ENCODE measurements at places on chromosomes 4 and X.

DNA sequence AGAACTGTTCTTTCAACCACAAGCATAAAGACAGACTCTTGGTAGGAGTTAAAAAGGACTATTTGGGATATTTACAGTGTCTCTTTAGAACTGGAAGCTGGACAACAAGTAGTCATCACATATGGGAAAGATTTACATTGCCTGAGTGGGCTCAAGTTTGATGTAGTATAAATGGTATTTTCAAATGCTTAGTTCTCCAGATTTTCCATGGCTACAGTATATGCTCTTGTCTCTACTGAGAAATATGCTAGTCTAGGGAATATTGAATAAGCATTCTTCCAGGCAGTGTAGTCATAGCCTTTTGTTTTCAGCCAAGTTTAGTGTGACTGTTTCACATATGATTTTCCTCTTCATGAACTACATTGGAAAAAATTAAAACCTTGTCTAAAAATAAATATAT is 315.6 kb downstream of the ARHGAP24 start:
- no peak for DNase-seq

DNA sequence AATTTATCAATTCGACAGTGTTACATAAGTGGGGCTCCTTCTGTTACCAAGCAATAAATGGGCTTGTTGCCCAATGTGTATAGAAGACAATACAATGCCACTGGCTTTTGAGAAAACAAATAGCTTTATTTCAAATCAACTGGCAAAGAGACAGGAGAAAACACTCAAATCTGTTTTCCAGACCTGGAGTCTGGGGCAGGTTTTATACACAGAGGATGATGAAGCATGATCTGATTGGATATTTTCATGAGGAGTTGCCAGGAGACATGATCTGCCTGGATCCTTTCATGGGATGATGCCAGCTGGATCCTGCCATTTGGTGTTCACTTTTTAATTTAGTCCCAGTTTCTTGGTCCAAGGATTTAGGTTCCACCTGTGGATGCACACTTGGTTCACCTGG is 287.9 kb downstream of the CXXC4 start:
- no peak for DNase-seq

DNA sequence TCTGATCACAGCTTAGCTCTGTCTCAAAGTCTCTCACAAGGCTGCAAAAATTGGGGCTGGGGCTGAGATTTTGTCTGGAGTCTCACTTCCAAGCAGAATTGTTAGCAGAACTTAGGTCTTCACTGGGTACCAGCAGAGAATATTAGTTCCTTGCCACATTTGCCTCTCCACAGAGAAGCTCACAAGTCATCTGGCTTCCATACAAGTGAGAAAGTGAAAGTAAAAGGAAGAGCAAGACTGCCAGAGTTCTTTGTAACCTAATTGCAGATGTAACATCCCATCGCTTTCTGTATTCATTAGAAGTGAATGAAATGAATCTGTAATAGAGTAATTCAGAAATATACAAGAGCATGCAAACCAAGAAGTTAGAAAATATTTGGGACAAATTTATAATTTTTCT is 624.1 kb upstream of the GNPDA2 start:
- no peak for DNase-seq

DNA sequence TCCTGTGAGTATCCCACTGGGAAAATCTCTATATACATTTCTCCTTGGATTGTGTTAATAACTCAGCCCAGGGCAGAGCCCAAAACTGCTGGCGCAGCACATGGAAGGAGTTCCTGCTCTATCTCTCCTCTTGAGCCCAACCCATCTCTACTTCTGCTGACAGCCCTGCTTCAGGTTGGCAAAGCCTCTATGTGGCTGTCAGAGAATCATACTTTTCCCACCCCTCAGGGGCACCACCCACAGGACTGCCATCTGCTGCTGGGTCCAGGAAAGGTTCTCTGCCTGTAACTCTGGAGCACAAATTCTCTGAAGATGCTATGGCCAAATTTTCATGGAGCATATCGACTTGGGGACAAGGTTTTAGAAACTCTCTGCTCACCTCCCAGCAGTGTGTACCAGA is 278.5 kb upstream of the EMCN start:
- DNase-seq, result no peak

- DNase-seq, result no peak
These were observed 945.5 kb upstream of the AGA start for GRCh38 chr4:178387756-178388155.

DNA sequence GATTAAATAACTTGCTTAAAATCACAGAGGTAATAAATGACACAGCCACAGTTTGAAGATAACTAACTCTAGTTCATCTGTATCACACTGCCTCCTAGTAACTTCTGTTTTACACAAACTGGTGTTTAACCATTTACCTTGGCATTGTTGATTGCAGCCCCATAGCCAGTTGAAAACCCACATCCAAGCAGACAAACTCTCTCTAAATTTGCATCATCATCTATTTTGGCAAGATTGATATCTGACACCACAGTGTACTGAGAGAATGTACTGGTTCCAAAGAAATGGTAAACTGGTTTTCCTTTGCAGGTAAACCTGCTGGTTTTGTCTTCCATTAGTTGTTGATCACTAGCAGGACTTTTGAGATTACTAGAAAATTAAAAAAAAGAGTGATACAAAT is 7.8 kb downstream of the ADH4 start:
- DNase-seq, result no peak

DNA sequence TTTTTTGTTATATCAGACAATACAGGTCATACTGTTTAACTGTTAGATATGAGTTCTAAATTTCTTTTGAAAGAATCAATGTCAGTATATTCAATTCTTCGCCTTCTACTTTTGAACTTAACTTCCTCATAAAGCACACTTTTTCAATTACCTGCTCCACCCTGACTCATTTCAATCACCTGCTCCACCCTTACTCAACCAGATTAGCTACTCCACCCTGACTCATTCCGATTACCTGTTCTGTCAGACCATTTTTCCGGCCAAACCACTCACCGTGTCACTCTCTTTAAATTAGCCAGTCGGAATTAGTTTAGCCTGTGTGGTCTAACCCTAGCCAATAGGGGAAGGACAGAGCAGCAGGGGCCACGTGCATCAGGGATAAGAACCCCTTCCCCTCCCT is 751.8 kb upstream of the POU3F4 start:
- no peak for DNase-seq

DNA sequence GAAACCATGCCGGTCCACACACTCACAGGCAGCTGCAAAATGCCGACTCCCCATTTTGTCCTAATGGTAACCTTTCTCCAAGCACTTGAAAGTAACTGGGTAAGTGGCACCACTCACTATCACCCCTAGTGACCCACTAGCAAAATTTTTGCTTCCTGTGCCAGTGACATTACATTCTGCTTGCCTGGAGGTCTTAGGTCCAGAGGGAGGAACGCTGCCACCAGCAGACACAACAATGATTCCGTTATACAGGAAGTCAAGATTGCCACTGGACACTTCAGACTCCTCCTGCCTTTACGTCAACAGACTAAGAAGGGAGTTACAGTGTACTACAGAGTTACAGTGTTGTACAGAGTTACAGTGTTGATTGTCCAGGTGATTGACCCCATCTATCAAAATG is 11.8 kb upstream of the TMEM192 start:
- DNase-seq, result no peak
